ENCODE measurements at places on chromosomes 4 and X.

GRCh38 chrX:1610166-1610565 is 4.7 kb upstream of the ASMT start:
- no peak for DNase-seq

GRCh38 chr4:152836936-152837335 is 57.2 kb downstream of the ARFIP1 start:
- DNase-seq: no peak

DNA sequence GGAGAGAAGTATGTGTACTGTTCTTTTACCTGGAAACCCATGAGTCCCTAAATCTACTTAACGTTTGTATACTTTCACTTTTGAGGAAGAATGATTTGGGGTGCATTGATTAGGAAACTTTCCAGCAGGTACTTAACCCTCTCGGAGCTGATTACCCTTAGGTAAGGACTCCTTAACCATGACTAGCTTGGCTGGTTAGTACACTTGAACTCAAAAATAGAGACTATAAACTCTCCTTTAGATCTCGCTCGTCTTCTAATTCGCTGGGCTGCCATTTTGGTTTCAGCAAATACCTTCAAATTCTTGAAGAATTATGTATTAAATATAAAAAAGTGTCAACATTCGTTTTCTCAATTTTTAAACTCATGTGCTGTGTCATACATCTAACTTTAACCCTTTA is 2.0 kb downstream of the USP9X start:
- no peak for DNase-seq

- no peak for DNase-seq
Observed at GRCh38 chr4:186902361-186902760, 178.7 kb upstream of the FAT1 start.

- no peak for DNase-seq
Observed at GRCh38 chr4:8218371-8219031, 19.4 kb downstream of the SH3TC1 start.

GRCh38 chrX:23789386-23790154 is 6.6 kb downstream of the SAT1 start:
- DNase-seq: no peak

DNA sequence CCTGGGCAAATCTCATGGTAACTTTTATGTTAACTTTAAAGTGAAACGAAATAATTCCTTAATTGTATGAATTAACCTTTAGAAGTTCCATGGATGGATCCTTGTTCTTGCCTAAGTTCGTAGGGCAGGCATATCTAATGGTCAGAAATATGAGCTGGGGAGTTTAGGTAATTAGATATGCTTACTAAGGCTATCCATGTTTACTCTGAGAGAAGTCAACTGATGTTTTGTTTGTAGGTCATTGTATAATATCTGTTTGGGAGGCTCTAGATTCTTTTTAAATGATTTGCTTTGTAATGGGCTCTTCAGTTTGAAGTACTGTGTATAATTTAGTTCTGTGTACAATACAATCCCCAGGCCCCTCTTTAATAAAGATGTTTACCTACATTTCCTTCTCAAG is 117.0 kb downstream of the DCK start:
- DNase-seq: no peak

GRCh38 chrX:152884171-152884570 is 13.7 kb upstream of the ZNF185 start:
- no peak for DNase-seq
